Osteocyte (in vitro differentiated cells): ENCODE measurements at places on chromosomes 1 and 21. TPM values are rescaled to one million over a fixed set of nuclear protein-coding genes. Genes with fewer than 3 reads are reported as not detected.

FMO5 gene
- total RNA-seq: 1.8 and 2.2 TPM in 2 replicates

TSTD1 gene
- total RNA-seq: 0.73 TPM in 1 of 2 replicates, not detected in the other

PRELP gene
- 0.94 and 1.0 TPM in 2 replicates for total RNA-seq

HCRTR1 gene
- 0.50 and 0.73 TPM in 2 replicates for total RNA-seq

OR2T33 gene
- not detected in 2 replicates for total RNA-seq

OR2L13 gene
- total RNA-seq: not detected in 2 replicates

HPCA gene
- not detected in 2 replicates for total RNA-seq

CLDN8 gene
- total RNA-seq: not detected in 2 replicates

MYOC gene
- not detected in 2 replicates for total RNA-seq

OLFML2B gene
- 66.0 and 66.7 TPM in 2 replicates for total RNA-seq

AQP10 gene
- not detected in 2 replicates for total RNA-seq

DNA sequence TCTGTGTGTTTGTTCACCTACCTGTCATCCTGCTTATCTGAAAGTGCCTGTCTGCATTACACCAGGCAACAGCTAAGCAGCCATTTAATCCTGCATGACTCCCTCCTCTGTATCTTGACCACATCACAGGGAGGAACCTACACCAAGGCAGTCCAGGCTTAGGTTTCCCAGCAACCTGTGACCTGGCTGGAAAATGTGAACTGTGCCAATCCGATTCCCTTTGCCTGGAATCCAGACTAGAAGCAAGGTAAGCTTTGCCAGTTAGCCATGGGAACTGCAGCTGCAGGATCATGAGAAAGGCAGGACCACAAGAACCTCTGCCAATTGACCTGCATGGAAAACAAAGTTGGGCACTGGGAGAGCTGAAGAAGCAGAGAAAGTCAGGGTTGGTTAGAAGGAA, 6.3 kb upstream of the ATP1B1 start:
- no peak for DNase-seq

GRCh38 chr1:112510340-112510739, 1.6 kb downstream of the WNT2B start:
- DNase-seq: peak; percentile 74

- peak; percentile 77 for DNase-seq
Observed at GRCh38 chr1:223227486-223228196, 84.6 kb upstream of the TLR5 start.

GRCh38 chr21:29215709-29216108, 83.0 kb upstream of the BACH1 start:
- DNase-seq: no peak

- no peak for DNase-seq
Observed at GRCh38 chr1:198775606-198776005, 136.8 kb downstream of the PTPRC start.

DNA sequence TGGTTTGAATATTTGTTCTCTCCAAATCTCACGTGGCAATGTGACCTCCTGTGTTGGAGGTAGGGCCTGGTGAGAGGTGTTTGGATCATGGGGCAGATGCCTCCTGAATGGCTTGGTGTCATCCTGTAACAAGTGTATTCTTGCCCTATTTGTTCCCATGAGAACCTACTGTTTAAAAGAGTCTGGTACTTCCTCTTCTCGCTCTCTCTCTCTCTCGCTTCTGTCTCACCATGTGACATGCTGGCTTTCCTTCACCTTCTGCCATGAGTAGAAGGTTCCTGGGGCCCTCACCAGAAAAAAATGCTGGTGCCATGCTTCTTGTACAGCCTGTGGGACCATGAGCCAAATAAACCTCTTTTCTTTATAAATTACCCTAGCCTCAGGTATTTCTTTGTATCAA, 8.4 kb upstream of the PAXBP1 start:
- no peak for DNase-seq

DNA sequence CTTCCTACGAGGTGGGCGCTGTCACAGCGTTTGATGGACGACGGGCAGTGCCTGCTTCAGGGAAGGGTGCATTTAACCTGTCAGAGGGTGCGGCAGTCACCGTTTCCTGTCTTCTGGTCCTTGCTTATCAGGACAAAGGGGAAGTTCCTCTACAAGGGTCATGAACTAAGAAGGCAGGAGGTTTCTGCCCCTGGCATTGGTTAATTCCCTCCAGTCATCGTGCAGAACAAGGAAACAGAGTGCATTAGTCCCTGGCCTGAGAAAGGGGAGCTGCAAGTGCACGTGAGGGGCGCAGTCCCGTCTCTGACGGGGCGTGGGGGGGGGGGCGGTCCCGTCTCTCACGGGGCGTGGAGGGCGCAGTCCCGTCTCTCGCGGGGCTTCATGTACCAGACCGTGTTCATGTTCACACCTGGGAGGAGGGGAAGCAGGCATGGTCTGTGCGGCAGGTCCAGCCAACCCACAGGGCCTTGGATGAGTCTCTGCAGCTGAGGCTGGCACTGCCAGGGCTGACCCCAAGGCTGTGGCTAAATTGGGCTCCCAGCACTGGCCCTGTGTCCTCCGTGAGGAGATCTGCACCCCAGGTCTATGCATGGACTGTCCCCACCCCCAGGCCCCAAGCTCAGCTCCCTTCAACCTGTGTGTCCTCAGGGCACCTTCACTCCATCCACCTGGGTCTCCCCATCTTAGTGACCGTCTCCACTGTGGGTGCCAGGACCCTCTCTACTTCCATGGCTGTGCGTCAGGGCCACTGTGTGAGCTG, 89.2 kb upstream of the COL6A1 start:
- DNase-seq: no peak

DNA sequence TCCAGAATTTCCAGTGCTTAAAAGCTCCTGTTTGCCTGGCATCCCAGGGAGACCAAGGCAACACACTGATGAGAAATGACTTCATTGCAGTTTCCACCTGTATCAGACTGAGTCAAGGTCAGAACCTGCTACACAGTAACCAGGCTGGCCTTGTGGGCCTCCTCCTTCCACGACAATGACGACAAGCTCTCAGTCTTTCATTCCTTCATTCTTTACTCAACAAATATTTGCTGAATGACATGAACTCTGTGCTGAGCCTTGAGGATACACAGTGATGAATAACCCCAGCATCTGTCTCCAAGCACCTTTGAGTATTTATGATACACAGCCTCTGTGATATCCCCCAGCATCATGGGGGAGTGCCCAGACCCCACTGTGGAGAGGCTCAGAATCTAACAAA, 8.9 kb upstream of the LCE5A start:
- DNase-seq: no peak

DNA sequence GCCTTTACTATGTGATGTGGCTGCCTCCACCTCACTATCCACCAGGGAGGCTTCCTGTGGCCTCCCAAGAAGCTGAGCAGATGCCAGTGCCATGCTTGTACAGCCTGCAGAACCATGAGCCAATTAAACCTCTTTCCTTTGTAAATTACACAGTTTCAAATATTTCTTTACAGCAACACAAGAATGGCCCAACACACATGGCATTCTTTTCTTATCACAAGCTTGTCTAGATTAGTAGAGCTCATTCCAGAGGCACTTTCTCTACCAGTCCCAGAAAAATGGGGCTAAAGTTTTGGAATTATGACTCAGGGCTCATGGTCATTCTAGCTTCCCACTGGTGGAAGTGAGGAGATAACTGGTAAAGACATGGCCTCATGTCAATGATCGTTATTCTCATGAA, 655.2 kb downstream of the LMO4 start:
- no peak for DNase-seq

GRCh38 chr1:99603699-99604560, 42.0 kb upstream of the PALMD start:
- DNase-seq: no peak

DNA sequence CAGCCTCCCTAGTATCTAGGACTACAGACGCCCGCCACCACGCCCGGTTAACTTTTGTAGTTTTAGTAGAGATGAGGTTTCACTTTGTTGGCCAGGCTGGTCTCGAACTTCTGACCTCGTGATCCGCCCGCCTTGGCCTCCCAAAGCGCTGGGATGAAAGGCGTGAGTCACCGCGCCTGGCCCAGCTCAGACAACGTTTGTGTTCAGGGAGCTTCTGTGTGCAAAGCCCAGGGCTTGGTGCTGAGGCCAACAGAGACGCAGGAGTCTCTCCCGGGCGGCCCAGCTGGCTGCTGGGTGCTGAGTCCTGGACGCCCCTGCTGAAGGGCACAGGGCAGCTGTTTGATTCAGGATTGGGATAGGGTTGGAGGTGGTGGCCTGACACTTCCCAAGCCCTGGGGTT, 3.0 kb downstream of the PRKCZ start:
- no peak for DNase-seq

DNA sequence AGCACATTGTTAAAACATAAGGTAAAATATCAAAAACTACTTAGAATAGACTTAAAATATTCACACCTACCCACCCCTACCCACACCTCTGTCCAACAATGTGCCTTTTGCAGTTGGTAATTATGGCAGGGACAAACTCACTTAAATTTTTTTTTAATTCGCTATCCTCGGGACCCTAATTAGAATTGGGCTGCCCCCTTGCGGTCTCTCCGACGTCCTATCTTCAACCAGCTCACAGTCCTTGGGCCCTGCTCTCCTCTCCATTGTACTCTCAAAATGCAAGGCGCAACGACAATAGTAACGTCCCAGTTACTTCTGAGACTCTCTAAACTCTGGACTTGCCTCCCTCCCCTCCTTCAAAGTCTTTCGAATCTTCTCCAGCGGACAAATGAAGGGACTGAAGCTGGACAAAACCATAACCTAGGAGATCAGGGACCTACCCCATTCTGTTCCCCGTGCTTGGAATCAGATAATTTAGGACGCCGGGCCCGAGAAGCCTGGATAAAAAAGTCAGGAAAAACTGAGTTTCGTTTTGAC, 1.1 kb upstream of the CIART start:
- no peak for DNase-seq

DNA sequence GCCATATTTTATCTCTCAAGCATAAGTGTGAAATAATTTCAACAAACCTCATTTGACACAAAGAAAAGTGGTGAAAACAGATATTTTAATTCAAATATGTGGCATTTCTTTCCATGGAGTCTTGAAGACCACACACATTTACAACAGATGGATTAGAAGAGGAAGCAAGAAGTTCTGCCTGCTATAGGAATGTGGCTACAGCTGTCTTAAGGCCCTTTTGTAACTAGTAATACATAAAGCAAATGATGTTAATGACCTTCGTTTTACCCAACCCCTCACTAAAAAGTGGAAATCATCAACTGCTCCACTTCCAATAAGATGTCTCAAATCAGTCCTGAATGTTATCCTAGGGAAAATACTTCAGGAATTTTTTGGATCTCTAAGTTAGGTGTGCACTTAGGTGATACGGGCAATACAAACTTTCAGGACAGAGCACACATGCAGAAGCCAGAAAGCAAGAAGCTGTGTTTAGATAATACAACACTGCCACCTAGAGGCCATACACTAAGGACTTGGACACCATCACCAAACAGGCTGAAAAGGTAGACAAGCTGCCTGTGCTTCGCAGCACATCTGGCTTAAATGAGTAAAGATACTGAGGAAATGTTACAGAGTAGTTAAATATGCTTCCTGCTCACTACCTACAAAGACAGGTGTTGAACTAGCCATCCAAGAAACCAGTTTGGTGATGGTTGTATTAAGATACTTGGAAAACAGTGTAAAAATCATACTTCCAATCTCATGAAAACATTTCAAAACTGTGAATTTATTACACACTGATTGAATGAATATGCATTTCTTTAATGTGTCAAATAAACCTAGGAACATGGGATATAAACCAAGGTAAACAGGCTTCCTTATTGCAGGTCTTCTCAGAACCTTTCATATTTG, 24.4 kb downstream of the RRAGC start:
- DNase-seq: no peak

- no peak for DNase-seq
Observed at GRCh38 chr1:94759188-94759587, 61.0 kb upstream of the SLC44A3 start.

DNA sequence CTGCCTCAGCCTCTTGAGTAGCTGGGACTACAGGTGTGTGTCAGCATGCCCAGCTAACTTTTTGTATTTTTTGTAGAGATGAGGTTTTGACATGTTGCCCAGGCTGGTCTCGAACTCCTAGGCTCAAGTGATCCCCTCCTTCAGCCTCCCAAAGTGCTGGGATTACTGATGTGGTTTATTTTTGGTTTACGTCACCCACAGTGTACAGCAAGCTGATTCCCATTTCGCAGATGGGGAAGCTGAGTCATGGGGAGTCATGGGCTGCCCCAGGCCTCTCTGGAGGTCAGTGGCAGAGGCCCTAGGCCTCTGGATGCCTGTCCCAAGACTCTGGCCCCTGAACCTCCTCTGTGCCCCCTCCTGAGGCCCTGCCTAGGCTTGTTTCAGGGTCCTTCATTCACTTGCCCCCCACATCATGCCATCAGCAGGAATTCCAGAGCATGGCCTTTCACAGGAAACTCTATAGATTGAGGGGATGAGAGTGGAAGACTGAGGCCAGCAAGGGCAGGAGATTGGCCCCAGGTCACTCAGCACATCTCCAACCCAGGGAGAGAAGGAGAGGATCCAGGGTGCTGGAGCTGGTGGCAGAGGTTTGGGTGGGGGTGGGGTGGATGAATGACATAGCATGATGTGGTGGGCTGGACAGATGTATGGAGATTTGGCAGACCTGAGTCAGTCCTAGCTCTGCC, 266.0 kb downstream of the PTPRU start:
- DNase-seq: peak; percentile 59

DNA sequence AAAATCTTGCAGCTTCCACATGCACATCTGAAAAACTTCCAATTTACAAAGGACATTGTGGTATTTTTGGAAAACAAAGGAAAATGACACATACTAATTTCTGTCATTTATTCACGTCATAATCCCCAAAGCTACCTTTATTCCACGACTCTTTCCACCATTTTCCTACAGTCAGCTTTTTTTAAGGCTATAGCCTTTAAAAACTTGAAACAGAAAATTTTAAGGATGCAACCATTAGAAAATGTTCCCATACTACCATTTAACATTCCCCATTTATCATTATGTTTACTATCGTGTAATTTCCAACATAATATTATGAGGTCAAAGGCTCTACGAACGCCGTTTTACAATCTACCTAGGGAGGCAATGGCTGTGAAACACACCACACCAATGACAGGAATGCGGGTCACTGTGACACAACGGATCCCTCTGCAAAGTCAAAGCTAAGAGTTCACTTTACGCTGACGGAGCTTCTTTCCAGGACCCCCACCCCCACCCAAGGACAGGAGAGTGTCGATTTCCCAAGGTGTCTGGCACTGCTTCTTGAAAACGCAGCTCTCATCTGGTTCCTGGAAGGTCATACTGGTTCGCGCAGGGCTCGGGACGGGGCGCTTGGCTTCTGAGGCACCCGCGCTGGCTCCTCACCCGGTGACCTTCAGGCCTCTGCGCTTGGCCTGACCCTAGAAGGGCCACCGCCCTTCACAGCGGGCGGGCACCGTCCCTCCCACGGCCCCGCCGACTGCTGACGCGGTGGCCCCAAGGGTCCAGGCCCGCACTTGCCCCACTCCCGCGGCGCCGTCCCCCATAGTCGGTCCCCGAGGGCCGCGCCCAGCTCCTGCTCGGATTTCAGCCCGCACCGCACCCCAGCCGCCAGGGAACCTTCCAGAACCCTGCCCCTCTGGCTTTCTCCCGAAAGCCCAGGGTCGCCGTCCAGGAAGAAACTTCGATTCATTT, 50.5 kb upstream of the ATF3 start:
- DNase-seq: no peak

- no peak for DNase-seq
Observed at GRCh38 chr1:68470388-68470970, 20.7 kb upstream of the RPE65 start.

GRCh38 chr1:39262802-39263201, 58.3 kb downstream of the MACF1 start:
- no peak for DNase-seq
